ENCODE measurements at places on chromosomes 12 and 14.
A peak's percentile ranks its signal among the peaks of the same experiment; 100 is the strongest.

- no peak for DNase-seq
These were observed 108.2 kb upstream of the MED13L start for GRCh38 chr12:116385486-116386217.

DNA sequence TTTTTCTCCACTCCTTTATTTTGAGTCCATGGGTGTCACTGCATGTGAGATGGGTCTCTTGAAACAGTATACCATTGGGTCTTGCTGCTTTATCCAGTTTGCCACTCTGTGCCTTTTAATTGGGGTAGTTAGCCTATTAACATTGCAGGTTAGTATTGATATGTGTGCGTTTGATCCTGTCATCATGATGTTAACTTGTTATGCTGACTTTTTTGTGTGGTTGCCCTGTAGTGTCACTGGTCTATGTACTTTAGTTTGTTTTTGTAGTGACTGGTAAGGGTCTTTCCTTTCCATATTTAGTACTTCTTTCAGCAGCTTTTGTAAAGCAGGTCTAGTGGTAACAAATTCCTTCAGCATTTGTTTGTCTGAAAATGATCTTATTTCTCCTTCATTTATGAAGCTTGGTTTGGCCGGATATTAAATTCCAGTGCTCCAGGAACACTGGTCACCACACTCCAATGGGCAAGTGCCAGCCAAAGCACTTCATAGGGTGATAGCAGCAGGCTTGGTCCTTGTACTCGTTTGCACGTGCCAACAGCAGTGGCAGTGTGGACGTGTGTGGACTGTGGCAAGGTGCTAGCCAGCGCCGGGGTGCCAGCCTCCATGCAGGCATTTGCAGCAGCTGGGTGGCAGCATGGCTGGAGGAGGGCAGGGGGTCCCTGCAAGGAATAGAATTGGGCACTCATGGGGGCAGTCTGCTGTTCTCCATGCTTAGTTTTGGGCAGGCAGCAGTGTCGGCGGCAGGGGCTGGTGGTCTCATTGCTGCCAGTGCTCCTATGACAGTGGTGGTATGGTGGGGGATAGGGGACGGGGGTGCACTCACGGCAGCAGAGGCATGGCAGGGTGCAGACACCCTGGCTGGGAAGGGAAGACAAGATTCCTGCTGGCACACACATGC, 53.5 kb downstream of the FRS2 start:
- DNase-seq: no peak

- DNase-seq: no peak
These were observed 72.9 kb downstream of the DAAM1 start for GRCh38 chr14:59261334-59261733.

GRCh38 chr12:90166671-90167070, 458.0 kb upstream of the ATP2B1 start:
- DNase-seq: no peak

DNA sequence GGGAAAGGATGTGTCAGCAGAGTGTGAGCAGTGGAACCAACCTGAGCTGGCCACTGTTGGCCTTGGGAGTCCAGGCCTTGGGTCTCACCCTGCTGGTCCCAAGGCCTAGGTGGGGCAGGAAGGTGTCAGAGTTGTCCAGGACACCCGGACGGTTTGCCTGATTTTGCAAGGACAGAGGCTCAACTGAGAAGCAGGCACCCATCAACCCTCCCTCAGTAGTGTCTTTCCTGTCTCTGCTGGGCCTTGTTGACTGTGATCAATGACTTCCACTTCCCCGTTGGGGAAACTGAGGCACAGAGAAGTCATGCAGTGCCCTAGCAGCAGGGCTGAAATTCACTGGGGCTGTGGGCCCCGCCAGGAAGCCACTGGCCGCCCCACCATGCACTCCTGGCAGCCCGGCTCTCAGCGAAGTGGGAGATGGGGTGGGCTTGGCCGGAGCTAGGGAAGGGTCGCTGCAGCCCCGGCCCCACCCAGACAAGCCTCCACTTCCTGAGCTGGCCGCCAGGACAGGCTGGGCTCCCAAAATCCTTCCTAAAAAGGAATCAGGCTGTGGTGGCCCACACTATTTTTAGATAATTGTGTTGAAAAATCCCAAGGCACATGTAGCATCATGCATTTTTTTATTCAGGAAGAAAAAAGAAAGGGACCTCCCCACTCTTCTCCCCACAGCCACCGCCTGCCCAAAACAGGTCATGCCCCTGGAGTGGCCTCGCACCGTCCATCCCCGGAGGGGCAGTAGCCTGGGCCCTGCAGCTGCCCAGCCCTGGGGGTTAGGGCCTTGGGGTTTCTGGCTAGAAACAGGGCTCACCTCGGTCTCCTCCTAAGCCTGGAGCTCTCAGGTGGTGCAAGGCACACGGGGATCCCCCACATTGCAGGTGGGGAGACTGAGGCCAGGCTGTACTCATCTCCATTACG, 127.4 kb downstream of the CALM1 start:
- no peak for DNase-seq

DNA sequence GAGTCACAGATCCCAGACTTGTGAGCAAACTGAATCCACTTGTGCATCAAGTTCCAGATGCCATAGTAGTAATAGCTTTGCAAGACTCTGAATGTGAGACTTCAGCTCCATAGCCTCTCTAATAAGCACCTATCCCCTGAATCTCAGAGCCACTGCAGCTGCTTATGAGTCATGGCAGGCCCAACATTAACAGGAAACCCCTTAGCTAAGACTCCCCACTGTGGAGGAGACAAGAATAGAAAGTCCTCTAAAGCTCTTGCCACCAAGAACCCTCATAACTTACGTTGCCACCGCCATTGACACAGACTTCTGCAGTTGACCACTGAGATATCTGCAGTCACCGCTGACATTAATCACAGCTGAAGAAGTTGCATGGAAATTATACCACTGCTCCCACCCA, 62.9 kb upstream of the PDE3A start:
- no peak for DNase-seq

DNA sequence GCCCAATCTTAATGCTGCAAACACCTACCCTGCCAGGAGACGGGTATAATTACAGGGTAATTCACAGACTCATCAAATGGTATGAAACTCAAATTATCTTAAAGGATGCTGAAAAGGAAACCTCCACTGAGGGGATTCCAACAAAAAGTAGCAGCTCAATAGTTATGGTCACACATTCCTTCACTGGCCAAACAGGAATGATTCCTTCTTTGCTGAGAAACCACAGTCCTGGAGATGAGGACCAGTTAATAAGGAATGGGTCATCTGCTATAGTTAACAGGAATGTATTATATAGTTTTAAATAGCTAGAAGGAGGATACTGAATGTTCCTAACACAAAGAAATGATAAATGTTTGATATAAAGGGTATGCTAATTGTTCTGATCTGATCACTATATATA, 136.9 kb downstream of the STXBP6 start:
- DNase-seq: no peak

- DNase-seq: no peak
These were observed 77.6 kb downstream of the TMEM132D start for GRCh38 chr12:129826273-129826672.

DNA sequence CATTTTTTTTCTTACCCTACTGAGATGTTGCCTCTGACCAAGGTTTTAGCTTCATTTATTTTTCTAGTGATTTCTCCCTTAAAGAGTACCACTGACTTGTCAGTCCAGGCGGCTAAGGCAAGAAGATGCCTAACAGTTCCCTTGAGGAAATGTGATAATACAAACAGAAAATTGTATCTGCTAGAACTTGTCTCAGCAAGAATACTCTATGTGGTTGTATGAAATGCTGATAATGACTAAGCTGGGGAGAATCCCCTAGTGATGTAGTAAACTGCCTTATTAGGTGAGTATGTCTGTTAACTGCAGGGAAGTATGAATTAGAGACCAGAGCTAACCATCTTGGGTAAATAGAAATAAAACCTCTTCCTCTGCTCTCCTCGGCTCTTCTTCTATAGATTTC, 6.7 kb downstream of the C12orf54 start:
- no peak for DNase-seq

- no peak for DNase-seq
These were observed 76.0 kb downstream of the PRIMA1 start for GRCh38 chr14:93712079-93712837.

- DNase-seq: no peak
These were observed 63.6 kb upstream of the SRSF5 start for GRCh38 chr14:69703047-69704039.

DNA sequence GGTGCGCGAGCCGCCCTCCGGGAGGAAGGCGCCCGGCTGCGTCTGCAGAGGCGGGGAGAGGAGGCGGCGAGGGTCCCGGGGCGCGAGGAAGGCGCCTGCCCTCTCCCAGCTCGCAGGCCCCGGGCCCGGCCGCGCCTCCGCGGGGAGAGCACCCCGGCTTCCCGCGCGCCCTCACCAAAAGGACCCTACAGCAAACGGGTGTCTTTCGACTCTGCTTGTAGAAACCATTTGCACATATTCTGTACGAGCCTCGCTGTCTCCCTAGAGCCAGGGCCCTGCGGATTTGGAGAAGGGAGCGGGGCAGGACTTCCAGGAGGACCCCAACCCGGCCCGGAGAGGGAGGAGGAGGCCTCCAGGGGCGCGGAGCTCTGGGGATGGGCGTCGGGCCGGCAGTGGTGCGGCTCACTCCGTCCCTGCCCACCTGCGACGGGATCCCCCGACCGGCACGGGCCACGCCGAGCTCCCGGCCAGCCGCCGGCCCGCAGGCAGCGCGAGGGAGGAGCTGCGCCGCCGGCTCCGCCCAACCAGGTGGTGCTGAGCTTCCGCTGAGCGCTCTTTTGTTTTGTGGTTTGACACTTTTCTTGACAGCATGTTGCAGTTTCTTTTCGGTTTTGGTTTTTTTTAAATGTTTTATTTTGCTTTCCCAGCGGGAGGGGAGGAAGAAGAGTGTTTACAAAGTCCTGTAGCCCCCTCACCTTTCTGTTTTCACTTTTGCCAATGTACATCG, 103.3 kb upstream of the FKBP4 start:
- peak; percentile 37 for DNase-seq

DNA sequence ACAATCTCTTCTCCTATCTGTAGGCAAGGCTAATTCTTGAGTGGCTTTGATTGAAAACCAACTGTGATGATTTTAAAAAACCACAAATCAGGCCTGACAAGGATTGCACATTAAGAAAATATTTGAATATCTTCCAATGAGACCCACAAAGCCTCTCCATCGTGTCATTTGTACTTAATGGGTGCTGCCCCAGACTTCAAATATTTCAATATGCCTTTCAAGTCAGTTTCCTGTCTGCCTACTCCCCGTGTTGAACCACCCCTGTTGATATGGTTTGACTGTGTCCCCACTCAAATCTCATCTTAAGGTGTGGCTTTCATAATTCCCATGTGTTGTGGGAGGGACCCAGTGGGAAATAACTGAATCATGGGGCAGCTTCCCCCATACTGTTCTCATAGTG, 159.7 kb upstream of the EGLN3 start:
- DNase-seq: no peak

- DNase-seq: no peak
These were observed 5.5 kb downstream of the ZFP36L1 start for GRCh38 chr14:68787092-68787992.

GRCh38 chr14:70976591-70976990, 69.3 kb downstream of the PCNX1 start:
- no peak for DNase-seq

DNA sequence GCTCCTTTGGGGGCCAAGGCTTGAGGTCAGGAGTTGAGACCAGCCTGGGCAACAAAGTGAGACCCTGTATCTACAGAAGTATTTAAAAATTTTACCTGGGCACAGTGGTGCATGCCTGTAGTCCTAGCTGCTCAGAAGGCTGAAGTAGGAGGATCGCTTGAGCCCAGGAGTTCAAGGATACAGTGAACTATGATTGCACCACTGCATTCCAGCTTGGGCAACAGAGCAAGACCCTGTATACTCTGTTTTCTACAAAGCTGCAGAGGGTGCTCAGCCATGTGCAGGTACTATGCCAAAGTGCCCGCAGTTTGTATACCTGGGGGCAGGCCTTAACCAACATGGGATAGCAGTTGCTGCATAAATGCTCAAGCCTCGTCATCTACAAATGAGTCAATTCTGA, 26.8 kb upstream of the CDKL1 start:
- DNase-seq: no peak

- DNase-seq: peak; percentile 41
These were observed 10.3 kb downstream of the TBPL2 start for GRCh38 chr14:55430024-55430690.

DNA sequence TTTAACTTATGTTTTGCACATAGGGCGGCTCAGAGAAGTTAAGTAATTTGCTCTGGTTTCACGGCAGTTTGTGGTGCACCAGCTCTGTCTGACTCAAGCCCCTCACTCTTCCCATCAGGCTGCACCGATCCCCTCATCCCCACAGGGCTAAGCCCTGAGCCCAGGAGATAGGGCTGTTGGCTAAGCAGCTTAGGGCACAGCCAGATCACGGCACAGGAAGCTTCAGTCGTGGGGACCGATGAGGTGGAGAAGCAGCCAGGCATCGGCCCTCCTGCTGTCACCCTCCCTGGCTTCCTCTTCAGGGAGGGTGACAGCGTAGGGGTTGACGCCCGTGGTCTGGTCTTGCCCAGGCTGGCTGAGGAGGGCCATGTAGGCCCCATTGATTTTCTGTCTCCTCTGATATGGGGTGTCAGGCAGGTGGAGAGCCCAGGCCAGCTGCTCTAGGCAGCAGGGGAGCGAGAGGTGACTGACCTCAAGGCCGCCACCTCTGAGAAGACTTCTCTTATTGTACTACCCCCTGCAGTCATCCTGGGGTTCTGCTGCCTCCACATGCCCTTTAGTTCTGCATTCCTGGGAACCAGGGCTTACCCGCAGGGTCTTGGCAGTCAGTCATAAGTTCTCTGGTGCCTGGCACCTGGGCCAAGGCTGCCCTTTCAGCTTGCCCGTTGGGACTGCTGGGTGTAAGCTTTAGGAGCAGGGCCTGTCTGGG, 166.4 kb downstream of the TSPAN9 start:
- DNase-seq: no peak

DNA sequence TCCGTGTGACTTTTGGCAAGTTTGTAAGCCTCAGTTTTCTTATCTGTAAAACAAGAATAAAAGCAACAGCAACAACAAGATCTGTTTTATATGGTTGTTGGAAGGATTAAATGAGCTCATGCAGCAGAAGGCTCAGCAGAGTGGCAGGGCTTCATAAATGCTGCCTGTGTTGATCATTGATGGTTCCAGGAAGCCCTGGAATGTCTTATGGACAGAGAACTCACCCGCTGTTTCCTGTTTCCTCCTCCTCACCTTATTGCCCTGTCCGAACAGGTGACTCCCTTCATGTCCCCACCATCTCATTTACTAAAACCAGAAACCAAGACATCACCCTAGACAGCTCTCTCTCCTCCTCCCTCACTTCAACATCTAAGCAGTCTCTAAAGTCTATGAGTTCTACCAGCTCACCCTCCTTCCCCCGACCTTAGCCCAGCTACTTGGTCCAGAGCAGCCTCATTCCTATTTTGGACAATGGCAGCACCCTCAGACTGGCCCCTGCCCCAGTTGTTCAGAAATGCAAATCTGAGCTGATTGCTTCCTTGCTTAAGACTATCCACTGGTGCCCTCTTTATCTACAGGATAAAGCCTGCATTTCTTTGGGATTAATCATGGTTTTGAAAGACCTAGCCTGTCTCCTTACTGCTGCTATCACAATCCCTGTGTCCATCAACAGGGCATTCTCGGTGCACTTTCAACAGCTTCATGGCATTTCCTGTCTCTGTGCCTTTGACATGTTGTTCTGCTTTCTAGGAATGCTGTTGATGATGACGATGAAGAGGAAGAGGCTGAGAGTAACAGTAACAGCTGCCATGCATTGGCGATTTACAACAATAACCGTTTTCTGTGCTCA, 21.4 kb upstream of the GSG1 start:
- DNase-seq: no peak

GRCh38 chr12:69324797-69325466, 23.2 kb upstream of the LYZ start:
- DNase-seq: no peak

- DNase-seq: no peak
These were observed 29.8 kb downstream of the SPTB start for GRCh38 chr14:64849940-64850339.

- DNase-seq: no peak
These were observed 13.0 kb downstream of the FGD6 start for GRCh38 chr12:95204141-95204866.
